RWPE1 (cell line): ENCODE measurements at places on chromosomes 2 and 18.
A peak's percentile ranks its signal among the peaks of the same experiment; 100 is the strongest.

- no peak for DNase-seq
These were observed 61.7 kb downstream of the HS1BP3 start for GRCh38 chr2:20588918-20589871.

GRCh38 chr2:70385966-70386595, 84.2 kb upstream of the FAM136A start:
- no peak for DNase-seq

DNA sequence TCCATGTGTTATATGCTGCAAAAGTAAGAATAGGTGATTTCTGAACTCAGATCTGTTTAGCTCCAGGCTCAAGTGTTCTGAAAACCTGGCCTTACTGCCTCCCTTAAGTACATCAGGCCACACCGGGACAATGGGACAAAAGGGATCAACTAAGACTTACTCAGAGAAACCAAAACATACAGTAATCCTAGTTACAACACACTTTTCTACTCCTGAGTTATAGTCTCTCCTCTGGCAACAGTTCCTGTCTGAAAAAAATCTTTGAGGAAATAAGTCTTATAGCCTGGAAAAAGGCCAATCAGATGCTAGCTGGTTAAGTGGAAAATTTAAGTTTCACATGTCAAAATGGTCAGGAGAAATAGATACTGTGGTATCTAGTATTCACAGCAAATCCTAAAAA, 5.6 kb downstream of the METTL5 start:
- no peak for DNase-seq

DNA sequence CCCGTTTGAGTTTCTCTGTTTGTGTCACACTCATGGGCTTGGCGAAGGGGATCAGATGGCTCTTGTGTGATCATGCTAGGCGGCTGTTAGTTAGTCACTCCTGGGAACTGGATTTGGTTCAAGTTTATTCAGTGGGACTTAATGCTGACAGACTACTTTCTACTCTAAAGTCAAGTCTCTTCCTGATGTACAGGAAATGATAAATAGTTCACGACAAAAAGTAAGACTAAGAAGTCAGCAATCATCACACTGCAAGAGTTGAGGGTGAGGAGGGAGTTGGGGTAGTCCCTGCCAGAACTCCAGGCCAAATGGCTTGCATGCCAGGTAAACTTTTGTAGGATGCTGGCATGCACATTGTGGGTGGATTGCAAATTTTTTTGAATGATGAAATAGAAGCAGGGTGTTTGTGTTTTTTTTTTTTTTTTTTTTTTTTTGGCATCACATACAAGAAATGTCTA, 25.1 kb upstream of the CCL20 start:
- no peak for DNase-seq

- DNase-seq: no peak
These were observed 525.3 kb downstream of the SUCLG1 start for GRCh38 chr2:83933749-83934148.

DNA sequence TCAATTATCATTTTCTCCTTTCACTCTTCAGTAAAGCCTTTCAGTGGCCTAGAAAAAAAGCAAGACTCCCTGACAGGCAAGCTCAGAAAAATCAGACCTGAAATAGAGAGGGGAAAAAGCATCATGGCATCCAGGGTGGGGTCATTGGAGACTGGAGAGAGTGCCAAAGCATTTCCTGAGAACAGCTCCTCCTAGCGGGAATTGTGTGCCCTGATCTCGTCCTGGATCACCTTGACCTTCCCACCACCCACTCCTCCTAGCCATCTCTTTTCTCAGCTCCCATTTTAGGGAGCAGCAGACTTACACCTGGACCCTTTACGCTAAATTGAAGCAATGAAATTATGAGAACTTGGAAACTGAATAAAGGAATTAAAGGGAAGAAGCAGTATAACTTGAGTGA, 176.6 kb downstream of the VWC2L start:
- DNase-seq: no peak

DNA sequence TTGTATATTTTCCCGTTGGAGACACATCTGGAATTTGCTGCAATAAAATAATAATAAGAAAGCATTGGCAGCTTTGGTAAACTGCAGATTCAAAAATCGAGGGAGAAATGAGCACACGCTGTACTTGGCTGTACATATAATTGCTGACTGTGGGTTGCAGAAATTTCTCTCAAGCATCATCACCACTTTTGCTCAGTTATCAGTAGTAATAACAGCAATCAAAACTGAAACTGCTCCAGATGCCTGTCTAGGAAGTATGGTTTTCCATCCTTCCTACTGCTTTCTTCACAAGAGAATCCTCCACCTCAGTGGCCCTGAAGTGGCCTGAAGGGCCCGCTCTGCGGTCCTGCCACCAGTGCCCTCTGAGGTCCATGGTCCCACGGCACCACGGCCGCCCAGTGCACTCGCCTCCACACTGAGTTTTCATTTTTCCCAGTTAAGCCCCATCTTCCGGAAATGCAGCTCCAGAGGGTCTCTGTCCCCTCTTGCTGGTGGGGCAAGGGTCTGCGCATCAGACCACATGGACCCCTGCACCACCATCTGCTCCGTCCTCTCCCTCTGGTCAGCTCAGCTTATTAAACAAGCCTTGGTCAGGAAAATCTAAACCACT, 3.9 kb downstream of the DUSP28 start:
- DNase-seq: no peak

- DNase-seq: no peak
These were observed 6.5 kb downstream of the POU3F3 start for GRCh38 chr2:104860451-104860790.

- DNase-seq: no peak
These were observed 1.3 kb downstream of the DCDC2C start for GRCh38 chr2:3704692-3705091.

- DNase-seq: no peak
These were observed 39.5 kb downstream of the PSD4 start for GRCh38 chr2:113213061-113213930.

DNA sequence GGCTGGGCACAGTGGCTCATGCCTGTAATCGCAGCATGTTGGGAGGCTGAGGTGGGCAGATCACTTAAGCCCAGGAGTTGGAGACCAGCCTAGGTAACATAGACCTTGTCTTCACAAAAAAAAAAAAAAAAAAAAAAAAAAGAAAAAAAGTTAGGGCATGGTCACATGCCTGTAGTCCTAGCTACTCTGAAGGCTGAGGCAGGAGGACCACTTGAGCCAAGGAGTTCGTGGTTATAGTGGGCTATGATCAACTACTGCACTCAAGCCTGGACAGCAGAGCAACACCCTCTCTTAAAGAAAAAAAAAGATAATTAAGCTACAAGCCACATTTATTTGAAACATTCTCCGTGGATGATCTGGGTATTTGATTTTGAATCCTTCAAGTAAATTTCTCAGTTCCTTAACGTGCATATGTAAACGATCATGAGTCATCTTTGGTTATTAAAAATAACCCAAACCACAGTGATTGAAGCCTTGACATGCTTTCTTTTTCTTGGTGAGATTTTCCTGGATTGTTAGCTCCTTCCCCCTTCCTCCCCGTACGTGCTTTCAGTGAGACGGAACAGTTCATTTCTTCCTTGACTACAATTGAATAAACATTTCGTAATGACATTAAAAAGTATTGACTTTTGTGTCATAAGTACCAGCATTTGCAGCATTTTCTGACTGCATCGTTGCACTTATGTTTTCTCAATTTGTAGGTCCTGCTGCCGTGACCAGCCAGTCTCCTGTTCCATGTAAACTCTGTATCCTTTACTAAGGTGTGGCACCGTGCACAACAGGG, 20.3 kb downstream of the RMC1 start:
- no peak for DNase-seq

- DNase-seq: peak; percentile 30
These were observed 11.0 kb downstream of the SLC4A3 start for GRCh38 chr2:219638217-219638947.

- no peak for DNase-seq
These were observed 27.8 kb upstream of the SLC9A2 start for GRCh38 chr2:102591491-102592045.

DNA sequence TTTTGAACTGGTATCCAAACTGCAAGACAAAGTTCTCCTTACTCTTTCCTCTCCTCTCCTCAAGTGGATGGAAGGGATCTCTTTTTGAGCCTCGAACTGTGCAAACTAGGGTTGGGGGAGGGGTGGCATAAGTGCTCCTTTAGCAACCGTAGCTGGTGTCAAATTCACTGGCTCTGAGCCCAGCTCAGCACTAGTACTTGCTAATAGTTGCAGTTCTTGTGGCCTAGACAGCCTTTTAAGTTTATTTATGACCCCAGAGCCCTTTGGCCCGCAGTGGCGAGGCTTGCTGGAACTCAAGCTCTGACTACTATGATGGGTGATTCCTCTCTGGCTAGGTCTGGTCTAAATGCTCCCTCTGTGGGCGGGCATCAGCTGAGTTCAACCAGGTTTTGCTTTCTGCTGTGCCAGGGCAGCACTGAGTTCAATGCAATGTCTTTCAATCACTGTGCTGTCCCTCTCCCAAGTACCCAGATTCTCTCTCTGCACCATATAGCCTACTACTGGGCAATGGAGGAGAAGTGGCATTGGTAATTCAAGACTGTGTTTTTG, 528.4 kb upstream of the SYT4 start:
- DNase-seq: no peak

DNA sequence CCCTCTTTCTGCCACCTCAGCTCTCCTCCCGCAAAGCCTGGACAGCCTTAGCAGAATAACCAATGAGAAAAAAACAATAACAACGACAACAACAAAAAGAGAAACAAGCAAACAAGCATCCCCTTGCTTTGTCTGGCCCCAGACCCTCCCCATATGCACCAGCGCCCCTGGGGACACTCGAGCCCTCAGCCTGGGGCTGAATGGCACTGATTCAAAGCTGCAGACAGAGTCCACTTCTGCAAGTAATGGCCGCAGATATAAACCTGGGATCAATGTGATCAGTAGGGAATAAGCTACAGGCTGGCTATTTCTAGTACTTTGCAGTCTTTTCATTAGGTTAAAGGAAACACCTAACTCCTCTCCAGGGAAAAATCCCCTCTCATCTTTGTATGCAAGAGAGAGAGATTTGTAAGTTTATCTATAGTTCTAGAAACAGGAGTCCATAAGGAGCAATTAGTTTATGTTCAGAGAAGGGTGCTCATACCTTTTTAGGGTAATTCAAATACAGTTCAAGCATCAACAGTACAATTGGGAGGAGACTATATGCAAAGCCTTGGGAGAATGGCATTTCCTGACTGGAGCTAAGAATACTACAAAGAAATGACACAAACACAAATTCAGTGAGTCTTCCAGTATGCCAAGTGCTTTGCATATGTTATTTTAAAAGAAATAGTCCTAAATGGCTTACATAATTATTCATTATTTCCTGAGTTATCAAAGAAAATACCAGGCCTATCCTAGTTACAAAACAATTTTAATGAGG, 122.3 kb upstream of the DDX18 start:
- no peak for DNase-seq

- no peak for DNase-seq
These were observed 29.5 kb downstream of the SNTG2 start for GRCh38 chr2:980176-980575.

DNA sequence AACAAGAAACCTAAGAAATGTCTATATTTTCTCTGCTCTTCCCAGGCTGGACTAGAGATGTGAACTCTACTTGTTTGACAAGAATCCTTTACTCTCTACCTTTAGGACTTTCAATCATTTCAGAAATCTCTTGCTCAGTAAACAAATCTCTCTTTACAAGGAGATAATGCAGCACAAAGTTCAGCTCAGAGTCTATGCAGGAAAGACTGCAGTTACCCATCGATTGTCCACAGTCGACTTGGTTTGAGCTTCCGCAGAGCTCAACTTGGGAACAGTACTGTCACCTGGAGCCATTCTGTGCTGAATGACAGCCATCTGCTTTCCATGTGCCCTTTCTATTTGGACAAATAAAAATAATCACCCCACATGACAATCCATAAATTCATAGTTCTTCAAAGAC, 259.7 kb upstream of the STON1 start:
- no peak for DNase-seq
